ENCODE measurements at places on chromosomes 1 and 21.

- DNase-seq, result no peak
Measured at GRCh38 chr1:38992412-38993111, 1.5 kb downstream of the AKIRIN1 start.

GRCh38 chr1:165444897-165445370 lies at the start of gene RXRG:
Gene RXRG, minus strand, starts transcription at chr1:165445126. Its CDS starts 233 bp downstream, at chr1:165444893.
- peak; percentile 86 for DNase-seq

DNA sequence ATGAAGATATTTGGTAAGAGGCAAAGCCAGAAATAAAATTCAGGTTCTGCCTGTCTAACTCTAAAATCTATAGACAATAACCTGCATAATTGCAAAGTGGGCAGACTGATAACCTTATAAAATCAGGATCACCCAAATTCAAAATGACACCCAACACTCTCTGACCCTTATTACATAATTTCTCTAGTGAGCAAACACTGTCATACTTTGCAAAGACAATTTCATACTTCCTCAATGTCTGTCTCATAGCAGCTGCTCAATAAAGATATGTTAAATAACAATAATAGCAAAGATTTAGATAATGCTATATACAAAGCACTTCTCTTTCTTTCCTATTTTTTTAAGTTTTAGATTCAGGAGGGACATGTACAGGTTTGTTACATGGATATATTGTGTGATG lies 118.5 kb downstream of the UCHL5 start:
- DNase-seq, result no peak

- DNase-seq, result no peak
Measured at GRCh38 chr1:210244746-210245367, 12.3 kb downstream of the SERTAD4 start.

DNA sequence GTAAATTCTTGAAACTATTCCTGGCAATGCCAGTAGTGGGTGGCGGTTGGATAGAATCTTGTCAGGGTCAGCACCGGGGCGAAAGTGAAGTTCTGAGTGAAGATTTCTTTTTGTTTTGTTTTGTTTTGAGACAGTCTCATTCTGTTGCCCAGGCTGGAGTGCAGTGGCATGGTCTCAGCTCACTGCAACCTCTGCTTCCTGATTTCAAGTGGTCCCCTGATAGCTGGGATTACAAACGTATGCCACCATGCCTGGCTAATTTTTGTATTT lies 33.3 kb downstream of the PCNT start:
- DNase-seq, result no peak

- no peak for DNase-seq
Measured at GRCh38 chr1:92728697-92729096, 56.2 kb downstream of the EVI5 start.

DNA sequence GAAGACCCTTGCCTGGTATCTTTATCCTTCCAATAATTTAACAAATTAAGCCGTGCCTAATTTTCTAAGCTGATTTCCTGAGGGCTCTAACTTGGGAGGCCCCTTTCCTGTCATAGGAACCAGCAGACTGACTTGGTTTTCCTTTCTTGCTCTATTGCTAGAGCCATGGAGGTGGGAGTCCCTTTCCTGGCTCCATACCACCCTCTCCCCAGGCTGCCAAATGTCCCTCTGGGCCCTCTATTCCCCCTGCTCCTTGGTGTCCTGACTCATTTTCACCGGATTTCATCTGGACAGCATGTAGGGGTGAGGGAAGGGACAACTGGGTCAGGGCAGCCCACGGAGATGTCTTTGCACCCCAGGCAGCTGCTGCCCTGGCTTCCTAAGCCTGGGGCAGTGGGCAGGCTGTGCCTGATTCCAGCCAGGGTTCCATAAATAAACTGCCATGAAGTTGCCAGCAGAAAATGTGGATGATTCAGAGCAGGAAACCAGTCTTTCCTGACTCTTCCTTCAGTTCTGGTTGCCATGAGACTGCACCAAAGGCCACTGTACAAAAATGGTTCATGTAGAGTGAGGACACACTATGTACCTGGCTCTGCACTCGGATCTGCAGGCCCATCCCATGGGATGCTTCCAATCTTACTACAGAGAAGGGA lies 38.0 kb upstream of the SERBP1 start:
- DNase-seq, result no peak

- peak; percentile 59 for DNase-seq
Measured at GRCh38 chr21:37281993-37282392, 14.9 kb upstream of the VPS26C start.

Measured in NCI-H2171 treated with DMSO at 0.1 percent for 48 hours (cell line).